Peyer's patch (tissue), 4 donors: ENCODE measurements at places on chromosomes 3 and 15. TPM values are rescaled to one million over a fixed set of nuclear protein-coding genes. Genes with fewer than 3 reads are reported as not detected.

- no peak overlapping the region for H3K27ac ChIP-seq
- no peaks in the 10 kb centered on the region for H3K4me1 ChIP-seq
Observed at GRCh38 chr3:123339302-123339701, 109.6 kb downstream of the ADCY5 start.

GRCh38 chr3:122063908-122064307 is 8.7 kb downstream of the CD86 start:
- H3K4me3 ChIP-seq, result no peak overlapping the region
- no peak overlapping the region for H3K27ac ChIP-seq
- peaks cover 2% of the 10 kb centered on the region for H3K4me1 ChIP-seq
- no peaks in the 10 kb centered on the region for H3K27me3 ChIP-seq
- no peaks in the 10 kb centered on the region for H3K36me3 ChIP-seq

The GXYLT2 gene
- total RNA-seq, result 38.0 TPM

The BOC gene
- 13.8 TPM for total RNA-seq

The TNNC1 gene
- total RNA-seq, result not detected
